ENCODE measurements at places on chromosomes 12 and 14.

DNA sequence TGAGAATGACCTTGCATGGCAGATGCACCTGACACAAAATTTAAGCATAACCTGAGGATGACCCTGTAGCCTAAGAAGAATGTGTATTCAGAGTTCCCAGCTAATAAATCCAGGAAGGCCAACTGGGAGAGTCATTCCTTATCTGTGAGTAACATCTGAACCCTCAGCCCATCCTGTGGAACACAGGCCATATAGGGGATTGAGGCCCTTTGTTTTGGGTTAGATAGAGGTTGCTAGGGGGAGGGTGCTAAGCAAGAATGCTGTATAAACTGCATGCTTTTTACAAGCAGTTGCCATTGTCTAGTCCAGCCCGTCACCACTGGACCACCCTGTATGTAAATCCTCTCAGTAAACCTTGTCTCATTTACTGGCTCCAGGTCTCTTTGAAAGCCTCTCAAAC is 77.0 kb downstream of the BICD1 start:
- DNase-seq: no peak

DNA sequence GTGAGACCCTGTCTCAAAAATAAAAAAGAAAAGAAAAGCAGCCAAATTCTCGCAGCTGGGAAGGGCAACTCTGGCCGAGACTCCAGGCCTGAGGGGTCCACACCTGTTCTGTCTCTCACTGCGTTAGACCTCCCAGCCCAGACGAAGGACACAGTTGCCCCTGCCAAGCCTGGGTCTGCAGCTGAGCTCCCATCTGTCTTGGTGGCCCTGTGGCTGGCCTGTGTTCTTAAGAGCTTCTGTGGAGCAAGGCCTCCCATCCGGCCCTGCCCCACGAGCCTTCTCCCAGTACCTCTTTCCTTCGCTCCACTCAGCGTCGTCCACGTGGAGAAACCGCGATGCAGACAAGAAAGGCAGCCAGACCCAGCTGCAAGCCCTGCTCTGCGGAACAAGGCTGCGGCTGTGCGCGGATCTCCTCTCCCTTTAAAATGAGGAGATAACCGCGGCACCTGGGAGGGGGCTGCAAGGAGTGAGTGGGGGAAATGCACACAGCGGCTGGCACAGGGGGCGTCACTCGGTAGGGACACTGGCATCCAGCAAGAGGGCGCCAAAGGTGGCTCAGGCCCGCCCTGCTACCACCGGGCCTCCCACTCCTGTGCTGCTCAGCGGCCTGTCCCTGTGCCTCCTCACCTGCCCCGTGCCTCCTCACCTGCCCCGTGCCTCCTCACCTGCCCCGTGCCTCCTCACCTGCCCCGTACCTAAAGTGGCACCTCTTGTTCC is 42.4 kb downstream of the LRRC74A start:
- DNase-seq: no peak

GRCh38 chr14:104723651-104724406 is at the start of gene ADSS1:
Gene ADSS1, plus strand, starts transcription at chr14:104724229. Its CDS starts 42 bp downstream, at chr14:104724271.
- no peak for DNase-seq

GRCh38 chr14:100384277-100384676 is 61.1 kb downstream of the SLC25A47 start:
- DNase-seq: no peak

DNA sequence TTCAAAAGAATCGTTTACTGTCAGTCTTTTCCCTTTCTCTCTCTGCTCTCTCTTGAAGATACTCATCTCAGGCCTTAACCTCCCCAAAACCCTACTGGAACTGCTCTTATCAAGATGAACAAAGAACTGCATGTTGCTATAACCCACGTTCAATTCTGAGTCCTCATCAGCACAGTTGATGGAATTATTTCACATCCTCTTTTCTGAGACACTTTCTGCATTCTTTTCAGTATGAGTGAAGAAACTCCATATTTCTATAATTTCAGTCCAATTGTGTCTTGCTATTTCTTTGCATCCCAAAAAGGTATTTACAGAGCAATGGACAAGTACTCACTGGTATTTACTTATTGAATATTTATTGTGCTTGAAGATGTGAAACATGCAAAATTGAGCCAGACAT is 160.1 kb upstream of the CPNE8 start:
- no peak for DNase-seq

- no peak for DNase-seq
Measured at GRCh38 chr14:57796556-57796955, 69.3 kb downstream of the SLC35F4 start.

GRCh38 chr14:22255017-22255950 is 333.7 kb downstream of the DAD1 start:
- DNase-seq: no peak

DNA sequence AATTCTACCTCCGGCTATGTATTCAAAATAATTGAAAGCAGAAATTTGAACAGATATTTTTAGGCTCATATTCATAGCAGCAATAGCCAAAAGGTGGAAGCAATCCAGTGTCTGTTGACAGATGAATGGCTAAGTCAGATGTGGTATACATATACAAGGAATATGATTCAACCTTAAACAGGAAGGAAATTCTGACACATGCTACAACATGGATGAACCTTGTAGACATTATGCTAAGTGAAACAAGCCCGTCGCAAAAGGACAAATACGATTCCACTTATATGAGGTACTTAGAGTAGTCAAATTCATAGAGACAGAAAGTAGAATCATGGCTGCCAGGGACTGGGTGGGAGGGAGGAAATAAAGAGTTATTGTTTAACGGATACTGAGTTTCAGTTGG is 331.6 kb downstream of the PCNX1 start:
- DNase-seq: no peak

DNA sequence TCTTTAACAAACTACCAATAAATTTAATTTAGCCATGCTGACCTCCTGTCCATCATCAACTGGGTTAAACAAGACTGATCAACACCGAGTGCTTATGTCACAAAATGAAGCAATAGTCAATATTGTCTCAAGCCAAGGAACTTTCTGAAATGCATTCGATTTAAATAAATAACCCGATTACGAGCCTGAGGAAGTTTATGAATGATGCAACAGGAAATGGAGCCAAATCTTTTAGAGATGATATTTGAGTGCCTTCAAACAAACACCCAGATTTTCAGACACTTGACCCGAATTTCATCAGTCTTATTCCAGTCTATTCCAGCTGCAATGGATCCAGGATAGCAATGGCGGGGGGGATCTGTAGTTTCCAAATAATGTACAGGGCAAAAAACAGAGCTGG is 27.9 kb downstream of the FAR2 start:
- no peak for DNase-seq

- no peak for DNase-seq
Measured at GRCh38 chr12:48972213-48972951, 847 bp upstream of the WNT10B start.

- no peak for DNase-seq
Measured at GRCh38 chr12:32179011-32179395, 72.4 kb downstream of the BICD1 start.

DNA sequence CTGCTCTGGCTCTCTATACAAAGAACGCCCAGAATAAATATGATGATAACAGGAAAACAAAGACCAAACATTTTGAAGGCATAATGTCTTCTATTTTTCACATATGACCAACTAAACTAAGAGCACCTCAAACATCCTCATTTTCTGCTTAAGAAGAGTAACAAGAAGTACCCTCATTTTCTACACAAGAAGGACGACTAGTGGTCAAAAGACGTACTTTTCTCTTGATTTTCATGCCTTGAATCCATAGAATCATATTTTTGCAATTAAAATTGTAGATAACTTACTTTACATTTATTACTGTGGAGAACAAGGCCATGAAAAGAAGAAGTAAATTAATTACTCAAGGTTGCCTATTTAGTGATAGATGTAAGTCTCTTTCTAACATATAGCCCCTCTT is 358.6 kb downstream of the DUSP6 start:
- peak; percentile 33 for DNase-seq

- DNase-seq: no peak
Measured at GRCh38 chr14:75339059-75339458, 60.4 kb downstream of the FOS start.

- DNase-seq: no peak
Measured at GRCh38 chr12:108645686-108646599, 12.2 kb upstream of the SELPLG start.

DNA sequence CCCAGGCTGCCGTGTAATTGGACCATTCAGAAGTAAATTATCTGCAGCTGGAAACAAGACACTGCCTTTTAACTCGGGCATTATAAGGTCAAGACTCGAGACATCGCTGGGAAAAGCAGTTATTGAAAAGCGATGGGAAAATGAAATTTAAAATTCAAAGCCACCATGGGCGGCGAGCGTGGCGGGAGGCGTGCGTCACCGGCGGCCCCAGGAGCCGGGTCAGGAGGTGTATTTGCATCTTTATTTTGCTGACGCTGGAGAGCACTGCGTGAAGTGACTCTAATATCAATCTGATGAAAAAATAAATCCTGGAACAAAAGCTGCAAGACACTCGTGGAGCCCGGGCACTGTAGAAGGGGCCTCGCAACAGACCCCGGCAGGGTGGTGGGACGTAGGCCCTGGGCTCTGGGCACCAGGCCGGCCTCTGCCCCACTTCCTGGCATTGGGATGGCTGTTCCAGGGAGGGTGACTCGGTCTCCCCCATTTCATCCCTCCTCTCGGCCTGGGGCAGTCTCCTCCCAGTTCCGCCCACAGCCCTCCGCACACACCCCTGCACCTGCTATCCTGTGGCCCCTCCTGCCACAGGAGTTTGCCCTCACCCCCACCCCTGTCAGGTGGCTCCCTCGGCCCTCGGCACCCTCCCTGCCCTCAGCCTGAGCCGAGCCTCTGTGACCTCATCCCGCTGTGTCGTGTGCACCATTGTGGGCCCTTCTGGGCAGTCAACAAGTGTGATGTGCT is 196.2 kb downstream of the KIF26A start:
- no peak for DNase-seq

DNA sequence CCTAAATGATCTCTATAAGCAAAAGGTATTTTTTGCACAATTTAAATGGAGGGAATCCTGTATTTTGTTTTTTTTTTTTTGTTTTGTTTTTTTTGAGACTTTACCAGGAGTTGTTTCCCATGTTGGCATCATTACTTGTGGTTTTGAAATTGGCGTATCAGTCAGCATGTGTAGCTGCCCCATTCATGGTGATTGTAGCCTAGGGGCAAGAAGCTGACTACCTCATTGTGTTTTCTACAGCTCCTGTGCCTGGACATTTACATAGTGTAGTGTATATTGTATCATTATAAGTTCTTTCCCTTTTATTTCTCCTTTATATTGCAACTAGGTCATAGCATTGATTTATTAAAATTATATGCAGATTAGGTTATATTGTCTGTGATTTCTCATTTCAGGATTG is 24.5 kb downstream of the SAMD4A start:
- no peak for DNase-seq

DNA sequence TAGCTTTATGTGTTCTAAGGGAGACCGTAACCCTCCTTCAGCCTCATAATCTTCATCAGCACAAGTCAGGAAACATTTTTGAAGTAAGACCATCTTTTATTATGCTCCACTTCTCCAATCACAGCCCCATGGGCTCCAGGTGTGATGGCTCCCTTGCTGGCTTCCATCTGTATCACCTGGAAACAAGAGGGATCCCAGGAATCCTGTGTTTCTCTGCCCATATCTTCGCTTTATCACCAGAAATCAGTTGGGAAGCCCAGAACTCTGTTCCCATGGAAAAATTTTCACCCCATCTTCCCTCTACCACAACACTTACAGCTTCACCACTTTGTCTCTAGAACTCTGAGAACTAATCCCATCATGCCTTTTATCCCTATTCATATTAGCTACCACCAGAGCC is 68.3 kb downstream of the METTL25 start:
- no peak for DNase-seq

DNA sequence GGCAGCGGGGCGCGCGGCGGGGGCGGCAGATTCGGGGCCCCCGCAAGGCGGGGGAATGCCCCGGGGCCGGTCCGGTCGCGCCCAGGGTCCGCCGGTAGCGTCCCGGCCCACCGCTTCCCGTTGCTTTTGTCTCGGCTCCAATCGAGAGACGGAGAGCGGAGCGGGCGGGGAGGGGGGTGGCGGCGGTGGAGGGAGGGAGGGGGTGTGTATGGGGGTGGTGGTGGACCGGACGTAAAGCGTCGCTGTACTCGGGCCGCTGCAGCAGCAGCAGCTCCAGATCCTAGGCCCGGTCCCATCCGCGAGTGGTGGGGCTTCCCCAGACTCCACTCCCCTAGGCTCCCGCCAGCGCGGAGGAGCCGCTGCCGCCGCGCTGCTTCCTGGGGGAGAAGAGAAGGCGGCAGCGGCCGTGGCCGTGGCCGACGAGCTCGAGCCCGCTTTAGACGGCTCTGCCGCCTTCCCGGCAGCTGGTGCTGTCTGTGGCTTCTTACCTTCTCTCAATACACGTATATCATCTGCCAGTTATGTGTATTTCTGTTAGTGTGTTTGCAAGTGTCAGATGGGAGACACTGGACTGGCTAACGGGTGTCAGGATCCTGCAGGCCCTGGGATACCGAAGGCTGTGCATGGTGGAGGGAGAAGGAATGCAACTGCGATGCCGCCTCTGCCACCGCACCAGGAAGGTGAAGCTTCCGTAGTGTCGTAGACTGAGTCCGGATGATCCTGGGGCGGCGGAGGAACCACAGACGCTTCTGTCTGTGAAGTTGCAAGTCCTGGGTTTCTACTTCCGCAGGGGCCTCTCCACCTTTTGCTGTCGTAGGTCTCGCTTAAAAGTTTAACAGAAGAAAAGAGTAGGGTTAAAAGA is 508 bp downstream of the CNOT2 start:
- no peak for DNase-seq

Measured in NCI-H2081 treated with DMSO at 0.1 percent for 48 hours (cell line).